ENCODE measurements at places on chromosomes 1 and 21. TPM values are rescaled to one million over a fixed set of nuclear protein-coding genes. Genes with fewer than 3 reads are reported as not detected.

DNA sequence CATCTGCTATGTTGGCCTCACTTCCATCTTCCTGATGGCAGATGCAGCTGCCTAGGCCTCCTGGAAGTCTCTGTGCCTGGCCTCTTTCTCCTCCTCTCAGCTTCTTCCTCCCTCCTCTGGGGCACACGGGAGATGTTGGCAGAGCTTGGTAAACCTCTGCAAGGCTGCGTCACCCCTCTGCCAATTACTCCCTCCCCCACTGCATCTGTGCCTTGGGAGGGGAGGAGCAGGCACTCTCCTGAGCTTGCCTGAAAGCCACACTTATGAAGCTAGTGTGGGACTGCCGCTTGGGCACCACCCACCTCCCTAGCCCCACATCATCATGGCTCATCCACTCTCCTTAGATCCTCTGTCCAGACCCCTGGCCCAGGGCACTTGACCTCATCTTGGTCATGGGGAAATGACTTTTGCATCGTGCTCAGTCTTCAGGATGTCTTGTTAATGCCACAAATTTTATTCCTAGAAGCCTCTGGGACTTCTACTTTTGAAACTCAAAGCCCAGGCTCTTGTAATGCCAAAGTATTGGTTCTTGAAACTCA is 7.3 kb upstream of the TMEM51 start:
- DNase-seq: no peak

DNA sequence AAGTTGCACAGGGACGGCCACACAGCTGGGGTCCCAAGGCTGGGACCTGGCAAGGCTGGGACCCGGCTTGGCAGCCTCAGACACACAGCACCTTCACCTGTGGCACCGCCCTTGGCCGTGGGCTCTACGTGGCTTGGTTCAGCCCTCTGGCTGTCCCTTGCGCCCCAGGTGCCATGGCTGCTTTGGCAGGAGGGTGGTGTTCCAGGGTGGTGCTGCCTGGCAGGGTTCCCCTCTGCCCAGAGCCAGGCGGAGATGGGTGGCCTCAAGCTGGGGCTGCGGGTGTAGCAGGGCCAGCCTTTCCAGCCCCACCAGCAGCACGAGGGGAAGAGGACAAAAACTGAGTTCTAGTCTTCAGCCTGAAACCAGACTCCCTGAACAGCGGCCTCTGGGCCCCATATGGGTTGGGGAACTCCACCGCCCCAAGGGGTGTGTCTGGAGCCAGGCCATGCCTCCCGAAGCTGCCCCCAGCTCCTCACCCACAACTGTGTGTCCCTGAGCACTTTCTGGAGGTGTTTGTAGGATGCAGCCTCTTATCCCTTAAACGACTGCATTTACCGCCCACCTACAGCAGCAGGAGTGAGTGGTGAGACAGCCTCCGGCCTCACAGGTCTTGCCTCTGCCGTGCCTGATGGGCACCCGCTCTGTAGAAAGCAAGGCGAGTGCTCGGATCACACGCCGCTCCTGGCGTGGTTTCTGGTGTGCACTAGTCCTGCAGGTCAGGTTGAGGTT is 92.3 kb downstream of the PDE9A start:
- no peak for DNase-seq

DNA sequence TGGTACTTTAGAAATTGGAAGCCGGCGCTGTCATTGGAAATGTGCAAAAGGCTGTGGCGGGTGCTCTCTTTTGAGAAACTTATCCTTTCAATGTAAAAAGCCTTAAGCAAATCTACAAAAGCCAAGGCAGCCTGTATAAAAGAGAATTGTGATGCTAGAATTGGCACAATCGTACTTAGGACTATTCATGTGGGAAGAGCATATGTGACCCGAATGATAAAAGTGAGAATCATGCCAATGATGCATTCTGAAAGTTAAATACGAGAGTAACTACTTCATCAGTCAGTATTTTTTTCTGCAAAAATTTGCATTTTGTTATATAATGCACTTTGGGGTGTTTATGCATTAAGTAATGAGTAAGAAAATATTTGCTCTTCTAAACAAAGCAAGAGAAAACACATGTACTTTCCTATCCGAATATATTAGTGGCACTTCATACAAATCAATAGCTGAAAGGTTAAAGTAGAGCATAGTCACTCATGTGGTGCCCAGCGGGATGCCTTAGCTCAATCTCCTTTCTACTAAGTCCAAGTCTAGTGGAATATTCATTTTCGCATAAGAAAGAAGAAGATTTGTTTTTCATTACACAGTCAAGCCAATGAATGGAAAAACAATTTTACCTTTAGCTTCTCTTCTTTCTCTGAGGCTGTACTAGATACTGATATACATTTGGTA is 1256.6 kb upstream of the B3GALT2 start:
- DNase-seq: no peak

- no peak for DNase-seq
These were observed 42.6 kb upstream of the PTGS2 start for GRCh38 chr1:186722711-186723309.

NEK2 gene
- 16.1 TPM for polyA plus RNA-seq

DNA sequence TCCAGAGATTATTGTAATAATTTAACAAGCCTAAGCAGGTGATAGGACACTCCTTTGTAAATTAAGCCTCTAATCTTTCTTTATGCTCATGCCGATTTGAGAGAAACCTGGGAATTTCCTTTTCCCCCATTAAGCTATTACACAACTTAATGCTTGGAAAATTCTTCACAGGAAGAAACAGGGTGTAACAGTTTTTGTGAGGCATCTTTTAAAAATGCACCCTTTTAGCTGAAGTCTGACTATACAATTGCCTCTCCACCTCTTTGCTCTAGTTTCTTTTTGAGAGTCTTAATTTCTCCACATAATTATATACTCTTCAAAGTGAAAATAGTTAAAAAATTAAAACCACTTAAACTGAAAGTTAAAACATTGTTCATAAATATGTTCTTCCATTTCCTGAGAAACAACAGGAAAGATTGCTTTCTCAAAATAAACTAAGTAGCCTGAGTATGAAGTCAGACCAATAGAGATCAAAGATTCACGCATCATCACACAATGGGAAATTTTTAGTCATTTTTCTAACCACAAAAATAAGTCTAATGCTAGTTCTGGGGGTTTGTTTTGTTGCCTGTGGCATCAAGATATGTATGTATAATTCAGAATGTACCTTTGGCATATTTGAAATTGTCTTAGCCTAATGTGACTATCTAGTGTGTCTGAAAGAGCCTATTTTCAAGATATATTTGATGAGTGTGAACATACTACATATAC is 34.7 kb downstream of the LRRC8D start:
- DNase-seq: peak; percentile 86

STYXL2 gene
- not detected for polyA plus RNA-seq

- DNase-seq: no peak
These were observed 88.8 kb upstream of the IPO9 start for GRCh38 chr1:201740086-201740541.

AUNIP gene
- polyA plus RNA-seq: 9.7 TPM

All from foreskin keratinocyte (primary cell).